Caudate nucleus (tissue), 63 donors: ENCODE measurements at places on chromosomes 2 and 18.

- no peak for DNase-seq
Measured at GRCh38 chr18:25136416-25137196, 215.4 kb downstream of the ZNF521 start.

DNA sequence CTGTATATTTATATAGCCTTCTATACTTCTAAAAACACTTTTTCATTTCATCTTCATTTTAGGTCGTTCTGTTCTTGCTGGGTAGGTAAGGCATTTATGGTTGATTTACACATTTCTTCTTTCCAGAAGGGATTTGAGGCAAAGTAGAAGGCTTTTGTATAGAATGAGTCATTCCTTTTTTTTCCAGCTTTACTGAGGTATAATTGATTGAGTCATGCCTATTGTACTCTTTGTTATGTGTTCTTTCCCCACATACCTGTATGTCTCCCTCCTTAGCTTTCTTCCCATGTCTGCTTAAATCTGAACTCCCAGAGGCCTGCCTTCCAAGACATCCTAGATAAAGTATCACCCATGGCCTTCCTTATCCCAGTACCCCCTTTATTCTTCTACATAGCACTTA is 4.8 kb upstream of the CDC42EP3 start:
- no peak for DNase-seq

DNA sequence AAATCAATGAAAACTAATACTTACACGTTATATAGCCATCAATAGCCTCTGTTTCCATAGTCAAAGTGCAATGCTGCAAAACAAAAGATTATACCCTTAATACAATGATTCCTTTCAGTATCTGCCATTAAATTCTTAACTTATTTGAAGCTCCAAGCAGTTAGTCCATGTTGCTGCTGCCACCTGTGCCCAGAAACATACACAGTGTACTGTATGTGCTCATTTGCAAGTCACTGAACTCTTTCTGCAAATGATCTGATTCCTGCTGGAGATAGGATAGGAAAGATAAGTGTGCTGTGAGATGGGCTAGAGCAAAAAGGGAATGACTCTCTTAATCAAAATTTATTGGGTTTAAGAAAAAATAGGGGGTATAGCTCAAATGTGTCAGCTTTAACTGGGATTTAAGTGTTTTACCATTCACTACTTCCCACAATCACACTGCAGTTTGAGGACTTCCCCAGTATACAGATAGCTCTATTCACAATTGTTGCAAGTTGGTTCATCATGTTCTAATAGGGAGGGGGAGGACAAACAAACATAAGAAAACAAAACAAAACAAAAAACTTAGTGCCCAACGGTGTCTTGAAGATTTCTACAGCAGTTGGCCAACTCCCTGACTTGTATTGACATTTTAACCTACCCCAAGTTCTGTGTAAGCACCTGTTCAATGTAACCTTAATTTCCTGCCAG is 2.7 kb downstream of the IKZF2 start:
- no peak for DNase-seq

GRCh38 chr2:107303964-107304363 is 418.0 kb upstream of the ST6GAL2 start:
- no peak for DNase-seq

GRCh38 chr2:74441170-74441689 is 507 bp downstream of the RTKN start:
- no peak for DNase-seq

DNA sequence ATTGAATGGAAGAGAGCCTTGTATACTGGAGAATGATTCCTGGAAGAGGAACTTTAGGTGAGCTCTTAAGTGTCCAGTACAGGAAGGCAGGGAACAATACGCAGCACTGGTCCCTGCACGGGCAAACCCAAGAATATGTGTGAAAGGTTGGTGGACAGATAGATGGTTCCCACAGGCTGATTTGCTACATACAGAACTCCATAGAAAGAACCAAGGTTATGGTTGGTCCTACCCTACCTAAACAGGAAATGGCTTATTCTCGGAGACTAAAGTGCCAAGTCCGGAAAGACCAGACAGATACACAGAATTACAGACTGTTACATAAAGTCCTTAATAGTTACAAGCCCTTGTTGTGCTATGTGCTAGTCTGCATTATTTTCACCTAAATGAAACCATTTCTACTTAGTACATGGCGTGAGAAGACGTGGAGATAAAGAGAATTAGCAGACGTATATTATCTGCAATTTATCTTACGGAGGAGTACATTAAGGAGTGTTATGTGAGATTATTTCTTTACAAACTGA is 1.2 kb downstream of the REV1 start:
- no peak for DNase-seq

GRCh38 chr2:129780316-129781270 is 198.9 kb upstream of the RAB6C start:
- DNase-seq = no peak

GRCh38 chr2:70527447-70528080 is 26.1 kb downstream of the TGFA start:
- DNase-seq = no peak

DNA sequence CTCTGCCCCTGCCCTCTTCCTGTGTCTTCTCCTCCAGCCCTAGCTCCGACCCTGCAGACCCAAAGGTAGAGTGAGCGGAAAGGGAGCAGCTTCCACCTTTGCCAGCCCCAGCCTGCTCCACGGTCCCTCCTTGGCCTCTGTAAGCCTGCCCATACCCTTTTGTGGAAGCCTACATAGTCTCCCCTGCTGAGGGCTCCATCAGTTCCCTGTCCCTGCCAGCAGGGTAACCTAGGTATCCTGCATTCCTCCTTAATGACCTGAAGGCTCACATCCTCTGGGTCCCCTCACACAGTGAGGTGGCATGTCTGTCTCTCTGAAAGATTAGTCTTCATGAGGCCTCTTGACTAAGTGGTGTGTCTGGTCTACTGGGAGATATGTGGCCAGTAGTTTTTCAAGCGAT is 20.5 kb upstream of the ACKR3 start:
- DNase-seq = no peak
